Immature natural killer cell (primary cell): ENCODE measurements at places on chromosomes 11 and 22. TPM values are rescaled to one million over a fixed set of nuclear protein-coding genes. Genes with fewer than 3 reads are reported as not detected.

Gene PUS3
- polyA plus RNA-seq = 10.0 TPM

Gene BIK
- 0.45 TPM for polyA plus RNA-seq

Gene DLAT
- 20.7 TPM for polyA plus RNA-seq

Gene GRIK4
- 2.0 TPM for polyA plus RNA-seq

Gene GRM5
- not detected for polyA plus RNA-seq

Gene DDTL
- polyA plus RNA-seq = not detected

Gene FREY1
- not detected for polyA plus RNA-seq
